ENCODE measurements at places on chromosomes 5 and 9. TPM values are rescaled to one million over a fixed set of nuclear protein-coding genes. Genes with fewer than 3 reads are reported as not detected.

RNF14 gene
- total RNA-seq: 62.1 TPM

FAM78A gene
- 3.0 TPM for total RNA-seq

ANKRD34B gene
- total RNA-seq: not detected

ABCA1 gene
- 76.7 TPM for total RNA-seq

SNCAIP gene
- total RNA-seq: 2.4 TPM

ITK gene
- total RNA-seq: 2.0 TPM

ROPN1L gene
- 0.68 TPM for total RNA-seq

DNA sequence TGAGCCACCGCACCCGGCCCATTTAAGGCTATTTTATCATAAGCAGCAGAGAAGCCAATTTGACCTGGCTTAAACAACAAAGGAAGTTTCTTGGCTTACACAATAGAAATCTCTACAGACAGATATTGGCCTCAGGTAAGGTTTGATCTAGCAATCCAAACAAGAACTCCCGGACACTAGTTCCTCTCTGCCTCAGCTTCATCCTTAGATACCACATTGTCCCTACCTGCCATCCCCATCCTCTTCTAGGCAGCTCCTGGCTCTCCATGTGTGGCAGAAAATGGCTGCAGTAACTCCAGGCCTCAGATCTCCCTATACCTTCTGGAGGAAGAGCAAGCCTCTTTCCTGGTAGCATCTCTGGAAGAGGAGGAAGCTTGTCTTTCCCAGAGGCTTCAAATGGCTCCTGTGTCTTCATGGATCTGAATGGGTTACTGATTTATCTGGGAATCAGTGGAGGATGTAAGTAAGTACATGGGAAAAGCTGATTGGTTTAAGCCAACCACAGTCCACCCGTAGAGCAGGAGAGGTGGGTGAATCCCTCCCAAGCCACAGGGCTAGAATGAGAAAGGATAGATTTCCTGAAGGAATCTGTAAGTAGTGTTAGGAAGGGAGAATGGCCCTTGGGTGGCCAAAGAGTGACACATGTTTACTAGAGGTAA, 26.7 kb upstream of the AOPEP start:
- no peak for DNase-seq

DNA sequence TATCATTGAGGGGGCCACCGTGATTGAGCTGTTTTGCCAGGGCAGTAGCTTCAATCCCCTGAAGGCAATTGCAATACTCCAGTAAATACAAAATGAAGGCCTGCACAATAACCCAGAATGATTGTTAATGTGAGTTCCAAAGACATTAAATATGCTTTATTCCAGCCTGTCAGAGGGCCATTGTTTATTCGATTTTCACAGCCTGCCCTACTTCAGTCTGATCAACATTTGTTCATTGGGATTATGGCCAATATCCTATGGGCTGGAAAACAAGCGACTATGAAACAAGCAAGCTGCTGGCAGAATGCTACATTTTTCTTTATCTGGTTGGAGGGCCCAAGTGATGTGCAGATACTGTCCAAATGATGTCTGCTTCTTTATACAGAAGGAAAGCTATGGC, 543.1 kb downstream of the TLE1 start:
- no peak for DNase-seq

DNA sequence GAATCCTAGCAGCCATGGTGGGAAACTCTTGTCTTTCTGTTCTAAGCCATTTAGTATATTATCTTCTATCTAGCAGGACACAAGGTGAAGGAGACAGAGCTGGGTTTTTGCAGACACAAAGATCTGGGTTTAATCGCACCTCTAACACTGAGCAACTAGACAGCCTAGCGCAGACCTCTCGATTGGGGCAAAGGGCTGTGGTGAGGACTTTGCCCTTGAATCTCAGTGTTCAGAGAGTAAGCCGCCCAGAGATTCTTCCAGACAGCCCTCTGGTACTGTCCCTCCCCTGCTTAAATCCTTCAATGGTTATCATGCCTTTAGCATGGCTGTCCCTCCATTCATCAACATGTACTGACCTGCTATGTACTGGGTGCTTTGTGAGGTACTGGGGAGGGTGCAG, 128.1 kb downstream of the CRB2 start:
- DNase-seq: peak; percentile 34

DNA sequence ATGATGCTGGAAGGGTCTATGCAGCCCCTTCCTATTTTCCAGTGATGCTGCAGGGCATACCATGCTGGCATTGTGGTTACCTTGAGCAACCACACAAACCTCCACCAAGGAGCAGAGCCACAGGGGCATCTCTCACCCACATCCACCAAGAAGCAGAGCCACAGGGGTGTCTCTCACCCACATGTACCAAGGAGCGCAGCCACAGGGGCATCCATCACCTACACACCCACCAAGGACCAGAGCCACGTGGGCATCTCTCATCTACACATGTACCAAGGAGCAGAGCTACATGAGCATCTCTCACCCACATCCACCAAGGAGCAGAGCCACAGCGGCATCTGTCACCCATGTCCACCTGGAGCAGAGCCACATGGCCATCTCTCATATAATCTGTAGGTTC, 8.8 kb upstream of the GM2A start:
- DNase-seq: no peak

GRCh38 chr5:6427694-6428093, 21.0 kb upstream of the UBE2QL1 start:
- no peak for DNase-seq

GRCh38 chr5:35149041-35149440, 81.2 kb downstream of the PRLR start:
- DNase-seq: no peak

DNA sequence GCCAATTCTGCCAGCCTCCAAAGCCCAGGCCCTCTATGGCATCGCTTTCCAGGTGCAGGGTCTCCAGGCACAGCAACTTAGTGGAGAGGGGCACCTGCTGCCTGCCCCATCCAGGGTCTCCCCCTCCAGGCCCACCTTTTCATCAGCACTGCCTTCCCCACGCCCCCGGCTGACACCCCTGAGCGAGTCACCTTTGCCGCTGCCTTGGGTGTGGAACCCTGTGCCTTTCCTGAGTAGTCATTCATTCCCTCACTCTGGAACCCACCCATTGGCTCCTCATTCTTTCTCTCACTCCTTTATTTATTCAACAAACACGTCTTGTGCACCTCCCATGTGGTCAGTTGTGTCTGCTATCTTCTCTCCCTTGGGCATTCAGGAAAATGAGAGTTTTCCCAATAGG, 14.5 kb upstream of the RPL26L1 start:
- no peak for DNase-seq

DNA sequence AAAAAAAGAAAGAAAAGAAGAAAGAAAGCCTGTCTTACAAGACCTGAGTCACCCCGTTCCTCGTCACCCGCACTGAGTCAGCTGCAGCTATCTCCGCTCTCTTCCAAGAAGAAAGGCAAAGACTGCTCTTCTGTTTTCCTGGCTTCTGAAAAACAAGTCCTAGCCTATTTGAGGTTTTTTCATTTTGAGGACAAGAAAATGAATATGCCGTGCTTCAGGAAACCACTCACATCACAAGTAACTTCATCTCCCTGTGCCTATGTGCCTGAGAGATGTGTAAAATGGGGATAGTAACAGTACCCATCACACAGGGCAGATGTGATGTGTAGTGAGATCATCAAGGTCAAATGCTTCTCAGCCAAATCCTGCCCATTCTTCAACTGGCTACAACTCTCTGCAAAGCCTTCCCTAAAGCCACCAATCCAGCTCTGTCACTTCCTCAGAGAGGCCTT, 78.4 kb downstream of the GLDC start:
- DNase-seq: no peak

DNA sequence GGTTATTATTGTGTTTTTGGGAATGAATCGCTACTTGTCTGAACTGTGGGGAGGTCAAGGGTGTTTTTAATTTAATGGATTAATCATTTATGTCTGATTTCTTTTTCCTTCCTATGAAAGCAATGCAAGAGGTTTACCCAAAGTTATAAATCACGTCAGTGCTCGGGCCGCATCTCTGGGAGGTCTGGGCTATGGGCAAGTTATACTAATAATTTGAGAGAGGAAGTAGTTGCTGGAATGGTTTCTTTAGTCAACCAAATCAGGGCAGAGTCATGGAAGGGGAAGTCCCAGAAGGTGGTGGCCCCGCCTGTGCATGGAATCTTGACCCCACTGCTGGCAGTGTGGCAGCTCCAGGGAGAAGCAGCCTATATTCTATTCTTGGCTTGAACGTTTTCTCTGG, 180.2 kb downstream of the HSPA4 start:
- DNase-seq: peak; percentile 26

DNA sequence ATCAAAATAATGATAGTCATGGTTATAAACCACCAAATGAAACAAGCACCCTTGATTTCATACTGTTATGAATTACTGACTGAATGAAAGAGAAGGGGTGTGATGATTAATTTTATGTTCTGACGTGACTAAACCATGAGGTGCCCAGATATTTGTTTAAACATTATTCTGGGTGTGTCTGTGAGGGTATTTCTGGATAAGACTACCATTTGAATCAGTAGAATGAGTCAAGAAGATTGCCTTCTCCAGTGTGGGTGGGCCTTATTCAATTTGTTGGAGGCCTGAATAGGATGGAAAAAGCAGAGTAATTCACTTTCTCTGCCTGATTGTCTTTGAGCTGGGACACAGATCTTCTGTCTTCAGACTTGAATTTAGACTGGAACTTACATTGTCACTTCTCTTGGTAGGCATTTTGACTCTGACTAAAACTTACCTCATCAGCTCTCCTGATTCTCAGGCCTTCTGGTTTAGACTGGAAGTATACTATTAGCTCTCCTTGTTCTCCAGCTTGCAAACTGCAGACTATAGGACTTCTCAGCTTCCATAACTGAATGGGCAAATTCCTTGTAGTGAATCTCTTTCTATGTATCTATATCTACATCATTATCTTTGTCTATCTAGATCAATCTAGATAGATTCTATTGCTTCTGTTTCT, 321.9 kb upstream of the TARS1 start:
- no peak for DNase-seq

DNA sequence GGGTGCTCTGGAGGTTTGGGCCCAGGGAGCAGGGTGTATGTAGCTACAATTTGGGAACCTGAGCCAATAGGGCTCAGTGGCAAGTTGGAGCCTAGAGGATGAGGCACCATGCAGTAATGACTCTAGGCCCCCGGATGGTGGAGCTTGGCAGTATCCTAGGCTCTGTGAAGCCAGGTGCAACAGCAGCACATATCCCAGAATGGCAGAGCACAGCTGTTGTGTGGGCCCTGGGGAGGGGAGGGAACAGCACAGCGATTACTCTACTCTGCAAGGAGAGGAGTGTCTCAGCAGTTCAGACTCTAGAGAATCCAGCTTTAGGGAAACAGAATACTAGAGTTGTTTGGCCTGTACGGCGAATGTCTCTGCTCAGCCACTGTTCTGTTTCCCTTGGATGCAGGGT, 56.1 kb downstream of the LRRTM2 start:
- DNase-seq: no peak

- no peak for DNase-seq
Measured at GRCh38 chr9:136773386-136774044, 9.2 kb upstream of the LCN15 start.

DNA sequence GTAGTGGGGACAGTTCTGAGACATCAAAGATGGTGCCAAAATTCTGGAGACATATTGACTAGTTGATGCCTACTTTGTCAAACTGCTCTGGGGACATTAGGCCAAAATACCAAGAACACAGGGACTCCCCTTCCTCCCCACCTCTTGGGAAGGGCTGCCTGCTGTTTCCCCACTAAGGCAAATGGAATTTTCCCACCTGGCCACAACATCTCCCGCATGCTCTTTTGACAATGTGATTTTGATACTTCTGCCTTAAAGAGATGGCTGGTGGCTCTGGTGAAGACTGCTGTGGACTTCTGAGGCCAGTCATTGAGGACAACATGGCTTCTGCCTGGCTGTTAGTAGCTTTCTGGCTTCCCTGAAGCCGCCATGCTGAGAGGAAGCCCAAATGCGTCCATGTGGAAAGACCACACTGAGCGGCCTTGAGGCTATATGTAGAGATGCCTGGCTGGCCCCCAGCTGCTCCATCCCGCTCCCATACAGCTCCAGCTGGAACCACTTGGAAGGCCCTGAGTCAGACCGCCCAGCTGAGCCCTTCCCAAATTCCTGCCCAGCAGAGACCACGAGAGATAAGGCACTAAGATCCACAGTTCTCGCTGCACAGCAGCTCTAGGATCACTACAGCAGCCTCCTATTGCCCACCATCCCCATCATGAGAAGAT, 226.7 kb downstream of the SYK start:
- no peak for DNase-seq

- peak; percentile 77 for DNase-seq
Measured at GRCh38 chr5:78907255-78907891, 77.7 kb downstream of the ARSB start.

GRCh38 chr5:112333331-112333781, 85.7 kb downstream of the EPB41L4A start:
- no peak for DNase-seq

DNA sequence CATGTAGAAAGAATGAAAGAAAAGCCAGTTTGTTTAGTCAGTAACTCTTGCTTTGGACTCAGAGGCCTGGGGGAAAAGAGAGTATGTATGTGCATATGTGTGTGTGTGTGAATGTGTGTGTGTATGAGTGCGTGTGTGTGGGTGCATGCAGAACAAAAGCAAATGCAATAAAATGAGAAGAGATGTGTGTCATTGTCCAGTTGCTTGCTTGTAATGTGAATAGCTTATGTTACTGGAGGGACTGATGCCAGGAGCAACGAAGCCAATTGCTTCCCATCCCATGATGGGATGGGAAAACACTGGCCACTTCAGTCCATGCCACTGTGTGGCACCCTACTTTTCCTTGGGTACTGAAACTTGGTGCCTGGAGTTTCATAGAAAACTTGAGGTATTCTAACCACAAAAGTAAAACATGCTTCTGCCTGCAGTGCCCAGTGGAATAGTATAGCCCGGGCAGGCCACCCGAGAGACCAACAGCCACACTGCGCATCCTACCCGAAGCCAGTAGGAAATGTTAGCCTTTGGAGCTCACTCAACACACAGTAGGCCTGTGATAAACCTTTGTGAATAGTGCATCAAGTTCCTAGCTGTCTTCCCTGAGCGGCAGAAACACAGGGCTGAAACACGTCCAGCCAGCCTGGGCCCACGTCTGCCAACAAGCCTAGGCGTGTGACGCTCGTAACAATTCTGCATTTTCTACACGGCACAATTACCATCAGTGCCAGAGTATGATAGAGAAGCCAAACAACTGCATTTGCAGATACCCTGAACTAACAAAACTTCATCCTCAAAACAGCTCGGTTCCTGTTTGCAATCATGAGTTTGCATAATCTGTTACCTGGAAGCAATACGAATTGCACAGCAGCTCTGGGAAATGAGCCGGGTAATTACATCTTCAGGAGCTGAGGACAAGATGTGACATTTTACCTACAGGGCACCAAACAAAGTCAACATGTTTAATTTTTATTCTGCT, 198.1 kb downstream of the SYK start:
- no peak for DNase-seq

GRCh38 chr9:130543859-130544258, 35.5 kb upstream of the FUBP3 start:
- DNase-seq: no peak

DNA sequence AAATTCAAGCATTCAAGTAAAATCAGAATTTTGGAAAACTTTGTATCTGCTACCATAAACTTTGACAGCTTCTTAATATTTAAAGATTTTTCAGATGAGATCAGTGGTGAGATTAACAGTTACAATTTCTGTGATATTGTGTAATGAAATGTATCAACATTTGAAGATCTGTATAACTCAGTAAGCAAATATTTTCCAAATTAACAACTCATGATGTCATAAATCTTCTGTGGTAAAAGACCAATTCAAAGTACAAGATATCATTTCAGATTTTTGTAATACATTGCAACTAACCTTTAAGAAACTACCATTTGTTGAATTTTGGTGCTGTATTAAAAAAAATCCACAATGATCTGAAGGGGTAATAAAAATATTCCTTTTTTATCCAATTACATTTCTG, 352.2 kb downstream of the KIAA0825 start:
- no peak for DNase-seq
